ENCODE measurements at places on chromosomes 5 and 9.

GRCh38 chr5:4411664-4412063 lies 728.5 kb upstream of the ADAMTS16 start:
- no peak for DNase-seq

DNA sequence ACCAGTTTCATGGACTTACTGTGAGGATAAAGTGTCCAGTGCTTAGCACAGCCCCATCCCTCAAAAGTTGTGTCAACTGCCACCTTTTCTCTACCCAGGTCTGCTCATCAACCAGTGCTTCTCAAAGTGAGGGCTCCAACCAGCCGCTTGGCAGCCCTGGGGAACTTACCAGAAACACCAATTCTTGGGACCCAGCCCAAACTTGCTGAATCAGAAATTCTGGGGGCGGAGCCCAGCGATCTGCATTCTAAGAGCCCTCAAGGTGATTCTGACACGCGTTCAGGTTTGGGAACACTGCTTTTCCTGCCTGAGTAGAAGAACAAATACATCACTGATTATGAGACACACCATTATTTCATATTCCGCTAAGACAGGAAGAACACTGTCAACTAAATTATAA lies 132.0 kb downstream of the NSG2 start:
- no peak for DNase-seq

DNA sequence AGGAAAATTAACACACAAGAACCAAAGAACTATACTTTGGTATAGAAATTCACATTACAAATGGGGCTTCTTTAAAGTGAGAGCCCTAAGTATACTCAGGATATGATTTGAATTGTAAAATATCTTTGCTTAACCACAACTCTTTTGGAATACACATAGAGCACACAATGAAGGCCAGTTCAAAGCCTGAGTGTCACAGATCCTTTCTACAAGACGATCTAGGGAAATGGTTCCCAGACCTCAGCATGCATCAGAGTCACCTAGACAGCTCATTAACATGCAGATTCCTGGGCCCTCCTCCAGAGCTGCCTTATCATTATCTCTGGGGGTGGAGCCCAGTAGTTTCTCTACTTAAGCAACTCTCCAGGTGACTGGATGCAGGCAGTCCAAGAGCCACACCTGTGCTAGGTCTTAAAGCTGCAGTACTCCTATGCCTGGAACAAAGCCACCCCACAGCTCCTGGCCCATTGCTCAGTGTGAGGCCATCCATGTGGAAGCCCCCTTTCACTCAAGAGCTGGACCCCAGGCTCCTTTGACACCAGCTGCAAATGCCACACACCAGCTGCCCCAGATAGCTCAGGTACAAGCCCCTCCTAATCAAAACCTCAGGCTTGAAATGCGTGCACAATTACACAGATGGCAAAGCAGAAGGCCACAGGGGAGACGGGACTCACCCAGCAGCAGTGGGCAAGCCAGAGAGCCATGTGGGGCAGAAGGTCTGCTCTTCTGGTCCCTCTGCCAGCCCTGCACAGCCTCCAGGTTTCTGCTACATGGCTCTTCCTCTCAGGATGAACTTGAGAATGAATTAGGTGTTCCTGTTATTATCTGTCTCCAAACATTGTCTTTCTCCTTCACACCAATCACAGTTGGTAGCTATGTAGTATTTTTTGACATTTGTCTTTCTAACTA lies 106.1 kb downstream of the SH3TC2 start:
- peak; percentile 40 for DNase-seq

DNA sequence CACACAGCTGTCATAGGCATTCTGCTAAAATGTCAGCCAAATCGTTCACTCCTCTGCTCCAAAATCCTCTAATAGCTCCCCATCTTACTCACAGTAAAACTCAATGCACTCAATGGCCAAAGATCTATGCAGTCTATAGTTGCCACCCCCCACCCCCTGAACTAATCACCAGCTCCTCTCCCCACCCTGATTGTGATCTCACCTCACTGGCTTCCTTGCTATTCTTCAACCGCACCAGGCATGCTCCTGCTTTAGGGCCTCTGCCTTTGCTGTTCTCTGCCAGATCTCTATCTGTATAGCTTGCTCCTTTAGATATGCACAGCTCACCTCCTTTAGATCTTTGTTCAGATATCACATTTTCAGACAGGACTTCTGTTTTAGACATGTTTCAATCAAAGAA lies 33.2 kb upstream of the SNX2 start:
- DNase-seq: no peak

DNA sequence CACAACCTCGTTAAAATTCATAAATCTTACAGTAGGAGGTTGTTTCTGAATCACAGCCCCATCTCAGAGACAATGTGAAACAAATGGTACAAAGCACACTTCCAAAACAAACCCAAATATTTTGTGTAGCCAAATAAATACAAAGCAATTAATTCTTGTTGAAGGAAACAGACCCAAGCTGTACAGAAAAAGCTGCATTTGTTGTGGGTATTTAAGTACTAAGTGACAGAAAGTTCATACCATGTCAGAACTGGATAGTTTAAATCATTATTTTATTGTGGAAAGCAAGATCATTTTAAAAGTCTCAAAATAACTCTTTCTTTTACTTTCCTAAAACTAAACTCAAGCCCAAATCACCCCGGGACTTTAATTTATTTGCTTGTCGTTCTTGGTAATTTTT lies 570.7 kb downstream of the ELAVL2 start:
- no peak for DNase-seq

GRCh38 chr5:133664422-133664821 lies 52.1 kb upstream of the FSTL4 start:
- DNase-seq: no peak

DNA sequence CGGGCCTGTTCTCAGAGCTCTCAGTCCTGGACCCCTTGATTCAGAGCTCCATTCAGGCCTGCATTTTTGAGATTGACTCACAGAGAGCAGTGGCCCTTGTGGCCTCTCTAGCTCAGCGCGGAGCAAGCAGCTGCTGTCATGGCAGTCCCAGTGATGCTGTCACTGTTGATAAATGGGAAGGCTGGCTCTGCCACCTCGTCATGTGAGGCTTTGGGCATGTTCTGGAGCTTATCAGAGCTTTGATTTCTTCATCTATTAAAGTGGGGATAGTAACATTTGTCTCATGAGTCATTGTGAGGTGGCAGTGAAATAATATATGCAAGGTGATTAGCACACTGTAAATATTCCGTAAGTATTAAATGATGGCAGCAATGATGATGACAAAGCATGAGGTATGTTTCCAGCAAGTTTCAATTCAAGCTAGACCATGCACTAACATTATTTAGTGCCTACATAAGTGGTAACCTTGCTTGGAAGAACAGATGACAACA lies 126.4 kb upstream of the CXCL14 start:
- DNase-seq: peak; percentile 32
